GM12891 (cell line): ENCODE measurements at places on chromosomes 2 and 18.

- DNase-seq = no peak
Observed at GRCh38 chr18:6328621-6329010, 86.1 kb downstream of the L3MBTL4 start.

DNA sequence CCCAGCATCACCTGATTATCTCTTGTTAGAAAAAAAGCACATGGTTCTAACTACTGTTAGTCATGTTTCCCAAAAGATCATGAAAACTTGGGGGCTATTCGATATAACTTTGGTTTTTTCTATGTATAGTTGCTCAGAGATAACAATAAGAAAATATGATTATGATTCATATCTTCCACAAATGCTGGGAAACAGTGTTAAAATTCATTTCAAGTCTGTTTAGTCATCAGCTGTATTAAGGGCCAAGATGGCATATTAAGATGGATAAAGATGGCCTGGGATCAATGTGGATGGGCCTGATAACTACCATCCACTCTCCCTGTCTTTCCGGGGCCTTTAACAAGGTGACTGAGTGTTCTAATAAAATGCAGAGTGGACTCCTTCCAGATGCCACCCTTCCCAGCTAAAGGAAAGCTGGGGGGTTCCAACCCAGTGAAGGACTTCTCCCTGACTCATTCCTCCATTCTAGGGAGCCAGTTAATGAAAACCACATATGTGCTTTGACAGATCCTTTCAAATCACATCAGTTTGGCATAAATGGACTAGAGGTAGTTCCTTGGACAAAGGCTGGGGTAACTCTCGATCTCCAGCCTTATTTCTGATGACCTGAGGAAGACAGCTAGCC, 221.6 kb downstream of the VAPA start:
- DNase-seq = no peak

DNA sequence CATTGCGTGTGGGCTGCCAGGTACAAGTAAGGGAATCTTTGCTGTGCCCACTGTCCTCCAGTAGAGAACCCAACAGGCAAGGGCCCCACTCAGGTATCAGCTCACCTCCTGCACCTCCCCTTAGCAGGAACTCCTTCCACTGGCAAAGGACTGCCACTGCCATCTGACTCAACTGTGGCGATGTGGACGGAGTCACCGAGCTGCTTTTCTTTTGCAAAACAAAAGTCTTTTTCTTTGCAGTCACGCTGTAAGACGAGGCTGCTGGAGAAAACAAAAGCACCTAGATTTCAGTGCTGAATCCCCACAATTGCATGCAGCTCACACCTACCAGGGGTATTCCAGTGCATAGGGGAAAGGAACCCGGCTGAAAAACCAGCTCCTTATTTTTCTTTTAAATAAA, 7.9 kb downstream of the MTERF4 start:
- no peak for DNase-seq

DNA sequence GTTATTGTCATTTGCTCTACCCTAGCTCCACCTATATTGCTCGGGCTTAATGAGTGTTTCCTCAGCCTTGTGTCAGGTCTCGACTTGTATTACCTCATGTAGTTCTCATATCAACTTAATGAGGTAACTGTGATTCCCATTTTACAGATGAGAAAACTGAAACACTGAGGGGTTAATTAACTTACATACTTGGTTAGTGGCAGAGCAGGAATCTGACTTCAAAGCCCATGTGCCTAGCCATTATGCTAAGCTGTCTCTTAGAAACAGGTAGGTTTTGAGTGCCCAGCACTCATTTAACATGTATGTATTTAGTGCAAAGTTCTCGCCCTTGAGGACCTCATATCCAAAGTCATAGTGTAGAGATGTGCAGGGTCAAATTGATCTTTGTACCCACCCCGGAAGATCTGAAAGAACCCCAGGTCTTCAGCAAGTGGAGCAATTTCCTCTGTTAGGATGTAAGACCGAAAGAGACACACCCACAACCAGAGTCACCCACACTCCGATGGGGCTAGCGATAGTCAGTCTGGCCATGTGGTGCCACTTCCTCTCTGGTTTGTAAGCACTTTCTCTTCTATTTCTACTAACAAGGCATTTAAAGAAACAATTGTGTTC, 121.0 kb upstream of the SLC39A10 start:
- peak; percentile 25 for DNase-seq

- no peak for DNase-seq
Observed at GRCh38 chr2:143148757-143149156, 19.5 kb downstream of the ARHGAP15 start.

DNA sequence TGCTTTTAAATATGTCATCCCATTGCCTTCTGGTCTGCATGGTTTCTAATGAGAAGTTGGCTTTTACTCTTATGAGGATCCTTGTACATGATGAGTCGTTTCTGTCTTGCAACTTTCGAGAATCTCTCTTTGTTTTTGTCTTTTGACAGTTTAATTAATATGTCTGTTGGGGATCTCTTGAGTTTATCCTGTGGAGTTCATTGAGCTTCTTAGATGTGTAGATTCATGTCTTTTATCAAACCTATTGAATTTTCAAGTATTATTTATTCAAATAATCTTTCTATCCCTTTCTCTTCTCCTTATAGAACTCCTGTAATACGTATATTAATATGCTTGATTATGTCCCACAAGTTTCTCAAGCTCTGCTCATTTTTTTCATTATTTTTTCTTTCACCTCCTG, 67.9 kb downstream of the TMEM185B start:
- DNase-seq = no peak

DNA sequence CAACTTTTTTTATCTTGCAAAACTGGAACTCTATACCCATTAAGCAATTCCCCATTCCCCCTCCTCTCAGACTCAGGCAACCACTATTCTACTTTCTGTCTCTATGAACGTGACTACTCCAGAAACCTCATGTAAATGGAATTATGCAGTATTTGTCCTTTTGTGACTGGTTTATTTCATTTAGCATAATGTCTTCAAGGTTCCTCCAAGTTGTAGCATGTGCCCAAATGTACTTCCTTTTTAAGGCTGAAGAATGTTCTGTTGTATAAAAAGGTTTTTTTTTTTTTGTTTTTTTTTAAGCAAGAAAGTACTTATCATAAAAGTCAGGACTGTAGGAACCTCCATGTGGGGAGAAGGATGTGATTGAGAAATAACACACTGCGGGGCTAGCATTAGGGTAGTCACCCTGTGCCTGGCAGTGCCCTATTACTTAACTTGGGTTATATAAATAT, 262.9 kb upstream of the FBXO11 start:
- no peak for DNase-seq

DNA sequence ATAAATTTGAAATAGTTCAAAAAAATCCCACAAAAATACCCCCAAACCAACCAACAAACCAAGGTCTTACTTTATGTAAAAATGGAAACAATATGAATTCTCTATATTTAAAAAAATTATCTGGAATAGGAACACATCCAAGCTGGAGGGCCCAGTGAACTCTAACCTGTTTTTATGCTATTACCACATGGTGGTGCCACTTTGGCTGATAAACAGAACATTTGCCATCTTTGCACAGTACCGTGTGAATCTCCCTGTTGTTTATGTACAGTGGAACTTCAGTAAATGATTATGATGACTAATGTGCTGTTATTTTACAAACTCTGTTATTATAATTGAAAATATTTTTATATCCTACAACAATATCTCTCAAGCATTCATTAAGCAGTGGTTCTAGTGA, 145.3 kb upstream of the SMAD7 start:
- DNase-seq = no peak

GRCh38 chr2:118990757-118991545, 49.0 kb downstream of the MARCO start:
- no peak for DNase-seq

DNA sequence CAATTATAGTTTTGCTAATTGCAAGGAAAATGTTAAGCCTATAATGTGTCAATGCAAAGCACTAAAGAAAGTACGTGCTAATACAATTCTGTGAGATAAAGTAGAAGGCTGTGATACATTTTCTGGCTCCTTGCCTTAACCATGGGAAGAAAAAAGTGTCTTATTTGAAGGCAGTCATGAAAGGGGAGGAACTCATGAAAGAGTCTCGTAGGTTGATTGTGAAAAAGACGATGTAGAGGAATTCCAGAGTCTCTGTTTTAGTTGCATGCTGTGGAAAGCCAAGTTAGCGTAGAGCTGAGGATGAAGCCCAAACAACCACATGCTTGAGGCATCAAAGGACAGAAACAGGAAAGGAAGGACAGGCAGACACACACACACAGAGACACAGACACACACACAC, 214.1 kb downstream of the MEIS1 start:
- DNase-seq = no peak

DNA sequence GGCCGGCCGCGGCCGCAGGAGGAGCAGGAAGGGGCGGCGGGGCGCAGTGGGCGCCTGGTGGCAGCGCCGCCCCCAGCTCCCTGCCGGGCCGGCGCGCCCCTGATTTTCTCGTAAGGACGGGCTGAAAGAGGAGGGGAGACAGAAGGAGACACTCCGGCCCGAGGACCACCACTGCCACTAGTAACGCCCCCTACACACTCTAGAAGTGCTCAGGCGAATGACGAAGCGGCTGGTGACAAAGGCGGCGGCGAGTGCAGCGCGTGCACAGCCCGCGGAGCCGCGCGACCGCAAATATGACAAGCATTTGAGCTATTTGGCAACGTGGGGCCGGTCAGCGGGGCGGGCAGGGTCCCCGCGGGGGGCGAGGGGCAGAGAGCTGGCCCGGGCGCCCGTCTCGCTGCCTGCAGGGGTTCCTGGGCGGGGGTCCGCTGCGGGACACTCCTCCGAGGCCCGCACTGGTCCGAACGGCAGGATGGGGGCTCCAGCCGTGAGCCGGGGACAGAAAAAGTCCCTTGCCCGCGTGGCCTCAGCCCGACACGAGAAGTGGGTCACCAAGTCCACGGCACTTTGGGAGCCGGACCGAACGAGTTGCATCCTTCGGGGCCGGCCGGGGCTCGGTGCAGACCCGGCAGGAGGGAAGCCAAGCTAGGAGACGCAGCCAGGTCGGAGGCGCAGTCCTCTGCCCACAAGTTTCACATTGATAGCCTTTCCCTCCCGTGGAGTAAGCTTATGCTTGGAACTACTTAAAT, 524 bp upstream of the SERTAD2 start:
- DNase-seq = peak; percentile 56

DNA sequence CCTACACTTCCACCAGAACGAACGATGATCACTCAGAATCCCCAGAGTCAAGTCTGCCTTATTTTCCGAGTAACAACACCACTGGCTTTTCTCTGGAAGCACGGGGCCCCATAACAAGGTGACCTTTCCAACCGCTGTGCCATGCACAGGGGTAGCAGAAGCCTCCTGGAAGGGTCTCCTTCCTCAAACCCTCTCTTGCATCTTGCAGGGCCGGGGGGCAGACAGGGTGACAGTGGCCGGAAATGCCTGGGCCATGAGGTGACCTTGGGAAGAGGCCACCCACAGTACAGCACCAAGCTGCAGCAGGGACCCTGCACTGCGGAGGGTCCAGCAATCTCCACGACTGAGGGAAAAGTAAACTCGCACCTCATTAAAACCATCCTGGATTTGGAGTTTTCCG, 108.5 kb downstream of the PXDN start:
- no peak for DNase-seq

DNA sequence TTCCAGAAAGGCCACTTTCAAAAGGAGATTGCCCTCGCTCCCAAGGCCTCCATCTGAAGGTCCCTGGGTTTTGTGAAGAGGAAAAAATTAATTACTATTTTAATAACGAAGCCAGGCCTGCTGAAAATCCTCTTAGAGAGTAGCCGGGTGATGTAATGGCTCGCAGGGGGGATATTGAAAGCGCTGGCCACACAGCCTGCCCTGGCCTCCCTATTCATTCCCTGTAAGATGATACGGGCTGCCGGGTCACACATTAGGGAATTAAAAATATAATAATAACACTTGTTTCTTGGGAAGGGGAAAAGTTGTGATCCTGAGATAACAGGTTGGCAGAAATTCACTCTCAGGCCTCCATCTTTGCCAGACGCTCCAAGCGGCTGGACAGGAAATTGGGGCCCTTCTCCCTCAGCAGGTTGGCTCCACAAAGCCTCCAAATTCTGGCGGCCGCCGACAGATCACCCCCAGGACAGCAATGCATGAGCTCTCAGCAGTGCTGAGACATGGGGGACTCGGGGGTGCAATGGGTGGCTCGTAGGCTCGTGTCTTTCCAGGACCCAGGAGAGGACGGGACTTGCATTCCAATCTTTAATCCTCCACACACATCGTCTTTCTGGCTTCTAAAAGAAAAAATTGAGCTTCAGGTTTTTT, 299.9 kb upstream of the SALL3 start:
- no peak for DNase-seq

DNA sequence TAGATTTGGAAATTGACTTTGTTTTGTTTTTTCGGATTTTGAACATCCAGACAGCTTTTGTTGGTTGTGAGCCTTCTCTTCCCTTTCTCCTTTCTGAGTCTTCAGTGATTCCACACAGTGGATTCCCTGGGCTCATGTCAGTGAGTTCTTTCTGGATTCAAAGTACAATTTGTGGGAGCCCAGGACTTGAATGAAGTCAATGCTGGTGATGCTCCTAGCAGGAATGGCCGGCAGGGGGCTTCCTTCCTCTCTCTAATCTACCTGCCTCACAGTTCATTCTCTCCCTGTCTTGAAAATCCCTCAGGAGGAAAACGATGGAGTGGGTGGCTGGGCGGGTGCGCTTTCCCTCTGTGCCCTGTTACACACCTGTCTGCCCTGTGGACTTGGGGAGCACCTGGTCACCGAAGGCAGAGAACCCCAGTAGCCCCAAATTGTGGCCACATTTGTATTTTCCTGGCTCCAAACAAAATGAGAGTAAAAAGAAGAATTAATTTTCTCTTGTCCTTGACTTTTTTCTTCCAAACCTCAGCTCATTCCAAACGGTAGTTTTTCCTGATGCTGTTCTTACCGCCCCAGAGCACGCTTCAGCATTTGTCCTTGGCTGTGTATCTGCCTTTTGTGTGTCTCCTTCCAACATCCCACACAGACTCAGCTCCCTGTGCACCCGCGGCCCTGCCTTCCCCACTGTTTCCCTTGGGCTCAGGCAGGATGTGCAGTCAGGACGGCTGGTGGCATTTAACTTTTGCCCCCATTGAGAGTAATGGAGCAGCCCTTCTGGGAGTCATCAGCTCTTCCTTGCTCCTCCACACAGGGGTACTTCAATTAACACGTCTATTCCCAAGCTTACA, 86.6 kb downstream of the MARCO start:
- no peak for DNase-seq

GRCh38 chr2:168336786-168337388, 89.5 kb upstream of the STK39 start:
- DNase-seq = no peak

DNA sequence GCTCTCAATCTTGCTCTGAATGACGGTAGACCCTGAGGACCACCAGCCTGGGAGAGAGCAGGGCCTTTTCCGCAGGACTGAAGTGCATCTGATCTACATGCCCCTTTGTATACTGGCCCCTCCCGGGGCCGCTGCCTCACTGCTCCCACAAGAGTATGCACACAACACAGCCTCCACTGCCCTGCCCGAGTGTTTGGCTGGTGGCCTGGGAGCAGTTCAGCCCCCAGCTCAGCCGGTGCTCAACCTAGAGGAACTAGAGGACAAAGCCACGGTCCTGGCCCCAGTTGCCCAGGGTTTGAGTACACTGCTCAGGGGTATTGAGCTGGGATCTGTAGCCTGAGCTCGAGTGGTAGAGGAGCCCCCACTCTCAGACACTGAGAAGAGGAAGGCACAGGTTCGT, 118.9 kb upstream of the CAB39 start:
- no peak for DNase-seq
